Thoracic aorta (tissue), 2 donors: ENCODE measurements at places on chromosomes 2 and 18.

- no peak for DNase-seq
These were observed 221.4 kb upstream of the FBXO11 start for GRCh38 chr2:48127612-48128191.

- DNase-seq, result no peak
These were observed 629.9 kb downstream of the NRXN1 start for GRCh38 chr2:50401772-50402653.

- no peak for DNase-seq
These were observed 239.8 kb downstream of the HAUS1 start for GRCh38 chr18:46343931-46344372.

DNA sequence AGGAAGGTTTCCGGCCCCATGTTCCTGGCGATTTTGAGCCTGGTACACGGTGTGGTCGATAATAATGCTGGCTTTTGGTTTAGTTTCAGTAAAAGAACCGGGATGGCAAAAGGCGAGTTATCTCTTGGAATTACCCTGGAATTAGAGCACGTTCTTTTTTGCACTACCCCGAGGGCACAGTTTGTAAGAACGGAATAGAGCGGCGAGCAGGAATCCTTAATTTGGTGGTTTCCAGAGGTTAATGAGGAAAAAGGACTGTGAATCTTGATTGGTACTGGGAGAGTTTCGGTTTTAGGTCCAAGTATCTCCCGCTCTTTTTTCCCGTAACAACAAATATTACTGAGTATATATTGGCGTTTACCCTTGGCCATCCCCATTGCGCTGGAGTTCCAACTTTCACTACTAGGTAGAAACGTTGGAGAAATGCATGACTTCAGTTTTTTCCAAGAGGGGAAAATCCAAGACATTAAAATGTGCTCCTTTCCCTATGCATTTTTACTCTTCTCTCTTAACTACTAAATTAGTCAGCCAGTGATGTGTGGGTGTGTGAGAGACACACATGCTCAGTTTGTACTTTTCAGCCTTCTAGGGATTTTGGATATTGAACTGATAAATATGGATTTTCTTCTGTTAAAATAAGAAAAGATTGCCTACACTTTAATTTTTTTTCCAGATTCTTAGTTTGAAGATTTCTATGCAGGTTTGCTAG, 160.8 kb downstream of the AGPS start:
- no peak for DNase-seq

GRCh38 chr2:118272391-118272790, 184.1 kb downstream of the INSIG2 start:
- no peak for DNase-seq

DNA sequence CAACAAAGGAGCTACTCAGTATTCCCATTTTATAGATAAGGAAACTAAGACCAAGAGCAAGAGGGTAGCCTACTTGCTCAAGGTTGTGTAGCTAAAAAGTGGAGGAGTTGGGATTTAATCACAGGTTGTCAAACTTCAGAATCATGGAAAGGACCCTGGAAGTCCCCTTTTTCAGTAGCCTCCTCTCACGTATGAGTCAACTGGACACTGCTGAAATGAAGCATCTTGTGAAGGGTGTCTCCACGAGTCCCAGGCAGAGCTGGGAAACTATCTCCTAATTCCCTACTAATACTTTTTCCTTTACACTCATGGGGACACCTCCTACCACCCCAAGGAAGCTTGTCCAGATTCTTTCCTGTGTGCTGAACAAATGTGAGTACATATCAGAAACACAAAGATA, 155.8 kb downstream of the RHBDD1 start:
- no peak for DNase-seq

DNA sequence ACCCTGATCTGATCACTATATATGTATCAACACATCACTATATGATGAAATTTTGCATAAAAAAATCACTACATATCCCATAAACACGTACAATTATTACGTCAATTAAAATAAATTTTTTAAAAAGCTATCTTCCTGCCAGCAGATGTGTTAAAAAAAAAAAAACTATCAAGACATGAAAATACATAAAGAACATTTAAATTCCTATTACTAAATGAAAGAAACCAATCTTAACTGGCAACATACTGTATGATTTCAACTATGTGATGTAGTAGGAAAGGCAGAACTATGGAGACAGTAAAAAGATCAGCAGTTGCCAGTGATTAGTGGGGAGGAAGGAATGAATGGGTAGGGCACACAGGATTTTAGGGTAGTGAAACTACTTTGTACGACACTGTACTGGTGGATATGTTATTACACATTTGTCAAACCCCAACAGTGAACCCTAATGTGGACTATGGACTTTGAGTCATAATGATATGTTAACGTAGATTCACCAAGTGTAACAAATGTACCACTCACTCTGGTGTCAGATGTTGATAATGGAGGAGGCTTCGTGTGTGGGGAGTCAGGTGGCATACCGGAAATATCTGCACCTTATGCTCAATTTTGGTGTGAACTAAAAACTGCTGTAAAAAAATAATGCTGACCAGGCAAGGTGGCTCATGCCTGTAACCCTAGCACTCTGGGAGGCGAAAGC, 27.4 kb downstream of the USP34 start:
- DNase-seq, result no peak

GRCh38 chr2:62334009-62334408, 138.1 kb downstream of the B3GNT2 start:
- no peak for DNase-seq

DNA sequence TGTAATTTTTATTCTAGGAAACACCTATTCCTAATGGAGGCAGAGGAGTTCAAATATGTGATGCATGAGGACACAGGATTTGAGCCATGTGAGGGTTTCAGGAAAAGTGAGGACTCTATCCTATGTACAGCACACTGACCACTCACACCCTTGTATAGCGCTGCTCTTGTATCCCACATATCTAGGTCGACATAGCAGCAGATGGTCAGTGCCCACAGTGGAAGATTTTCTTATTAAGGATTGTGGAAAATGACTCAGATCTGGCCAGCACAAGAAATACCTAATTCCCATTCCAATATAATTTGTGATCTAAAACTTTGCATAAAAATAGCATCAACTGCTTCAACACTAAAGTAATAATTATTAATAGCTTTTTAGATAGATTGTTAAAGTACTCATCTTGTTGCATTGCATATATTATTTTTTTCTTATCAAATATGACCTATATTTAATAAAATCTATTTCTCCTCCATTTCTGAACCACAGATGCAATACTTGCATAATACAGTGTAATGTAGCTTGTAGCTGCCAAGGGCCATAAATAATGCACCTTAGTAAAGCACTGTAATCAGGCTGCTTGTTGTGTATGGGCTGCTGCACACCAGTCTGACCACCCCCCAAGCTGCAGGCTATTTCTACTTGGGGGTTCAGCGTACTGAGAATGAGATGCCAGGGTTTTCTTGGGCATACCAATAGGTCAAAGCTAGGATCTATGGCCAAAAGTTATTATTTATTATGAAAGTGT, 442.2 kb upstream of the CWC22 start:
- DNase-seq, result no peak
